ENCODE measurements at places on chromosomes 3 and 15. TPM values are rescaled to one million over a fixed set of nuclear protein-coding genes. Genes with fewer than 3 reads are reported as not detected.

DNA sequence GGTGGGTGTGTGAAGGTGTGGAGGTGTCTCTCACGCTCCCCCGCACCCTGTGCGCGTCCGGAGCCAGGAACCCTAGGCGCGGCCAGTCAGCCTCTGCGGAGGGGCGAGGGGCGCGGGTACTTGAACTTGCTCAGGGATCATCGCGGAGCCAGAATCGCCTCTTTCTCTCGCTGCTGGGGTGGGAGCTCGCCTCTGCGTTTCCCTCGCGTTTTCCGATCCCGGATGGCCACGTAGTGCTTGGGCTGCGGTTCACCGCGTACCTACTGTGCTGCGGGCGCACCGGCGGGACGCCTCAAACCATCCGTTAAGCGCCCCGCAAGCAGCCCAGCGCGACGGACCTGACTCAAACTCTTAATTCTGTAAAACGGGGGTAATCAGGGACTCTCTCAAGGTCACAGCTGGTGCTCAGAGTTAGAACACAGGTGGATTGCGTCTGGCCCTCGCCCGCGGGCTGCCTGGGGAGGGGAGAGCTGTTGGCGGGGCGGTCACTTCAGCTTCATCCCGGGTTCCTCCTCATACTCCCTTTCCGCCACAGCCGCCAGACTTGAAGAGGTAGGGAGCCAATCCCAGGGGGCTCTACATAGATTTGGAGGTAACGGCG lies 686 bp downstream of the MYRIP start:
- peak; percentile 13 for DNase-seq

GRCh38 chr3:108407886-108408285 lies 102.5 kb downstream of the MYH15 start:
- no peak for DNase-seq

- DNase-seq, result no peak
These were observed 2.4 kb upstream of the RASSF1 start for GRCh38 chr3:50342813-50343633.

GRCh38 chr15:87961851-87962420 lies 294.6 kb downstream of the NTRK3 start:
- DNase-seq, result no peak

GRCh38 chr15:44038755-44039191 lies 156.3 kb downstream of the FRMD5 start:
- no peak for DNase-seq

DNA sequence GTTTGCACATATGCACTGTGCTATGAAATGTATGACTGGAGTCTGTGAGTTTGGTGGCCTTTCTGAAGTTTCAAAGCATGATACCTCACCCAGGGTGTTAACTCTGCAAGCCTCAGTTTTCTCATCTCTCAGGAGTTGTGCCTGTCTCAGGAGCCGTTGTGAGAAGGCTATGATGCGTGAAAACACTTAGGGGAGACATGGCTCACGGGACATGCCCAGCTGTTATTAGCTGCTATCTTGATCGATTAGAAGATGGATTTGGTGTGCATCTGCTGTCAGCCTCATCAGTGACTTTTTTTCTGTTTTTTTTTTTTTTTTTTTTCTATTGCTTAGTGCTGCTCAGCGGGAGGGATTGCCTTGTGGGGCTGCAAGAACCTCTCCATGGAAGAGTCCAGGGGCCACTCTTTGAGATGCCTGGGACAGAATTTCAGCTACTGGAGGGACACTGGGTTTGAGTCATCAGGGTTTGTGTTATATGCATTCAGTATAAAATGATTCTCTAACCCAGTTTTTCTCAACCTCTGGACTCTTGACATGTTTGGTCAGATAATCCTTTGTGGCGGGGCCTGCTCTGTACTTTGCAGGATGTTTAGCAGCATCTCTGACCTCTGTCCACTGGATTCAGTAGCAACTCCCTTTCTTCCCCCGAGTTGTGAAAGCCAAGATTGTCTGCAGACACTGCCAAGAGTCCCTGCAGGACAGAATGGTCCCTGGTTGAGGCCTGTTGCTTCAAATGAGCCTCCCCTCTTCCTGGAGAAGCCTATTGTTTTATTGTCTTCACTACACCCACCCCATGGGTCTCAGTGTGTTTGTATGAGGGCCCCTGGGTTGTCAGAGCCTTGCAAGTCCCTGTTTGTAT lies 181.4 kb downstream of the CACNA2D3 start:
- no peak for DNase-seq

DNA sequence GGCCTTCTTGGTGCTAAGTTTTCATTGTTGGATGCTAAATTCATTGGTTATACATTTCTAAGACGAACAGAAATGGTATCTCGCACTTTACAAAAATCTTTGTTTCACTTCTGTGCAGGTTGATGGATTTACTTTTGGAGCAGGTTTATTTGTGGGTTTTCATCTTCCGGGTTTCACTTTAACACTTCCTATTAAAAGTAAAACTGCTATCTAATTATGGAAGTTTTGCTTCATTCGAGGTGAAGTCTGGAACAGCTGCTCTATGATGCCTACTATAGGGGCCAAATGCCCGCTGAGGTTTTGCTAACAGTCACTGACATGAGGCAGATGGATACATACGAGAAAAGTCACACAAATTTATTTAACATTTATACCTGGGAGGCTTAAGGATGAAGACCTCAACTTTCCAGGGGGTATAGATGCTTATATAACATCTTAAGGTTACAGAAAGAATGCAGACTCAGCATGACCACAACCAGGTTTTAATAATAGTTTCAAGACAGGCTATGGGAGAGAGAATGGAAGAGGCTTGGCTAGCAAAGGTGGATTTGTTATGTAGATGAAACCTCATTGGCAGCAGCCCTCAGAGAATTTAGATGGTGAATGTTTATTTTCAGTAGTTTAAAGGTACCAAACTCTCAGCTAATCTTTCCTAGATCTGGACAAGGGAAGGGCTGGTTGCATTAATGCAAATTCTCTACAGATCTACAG lies 54.2 kb downstream of the OSTN start:
- no peak for DNase-seq

- DNase-seq, result no peak
These were observed 132.9 kb downstream of the MAGI1 start for GRCh38 chr3:65905771-65906170.

DNA sequence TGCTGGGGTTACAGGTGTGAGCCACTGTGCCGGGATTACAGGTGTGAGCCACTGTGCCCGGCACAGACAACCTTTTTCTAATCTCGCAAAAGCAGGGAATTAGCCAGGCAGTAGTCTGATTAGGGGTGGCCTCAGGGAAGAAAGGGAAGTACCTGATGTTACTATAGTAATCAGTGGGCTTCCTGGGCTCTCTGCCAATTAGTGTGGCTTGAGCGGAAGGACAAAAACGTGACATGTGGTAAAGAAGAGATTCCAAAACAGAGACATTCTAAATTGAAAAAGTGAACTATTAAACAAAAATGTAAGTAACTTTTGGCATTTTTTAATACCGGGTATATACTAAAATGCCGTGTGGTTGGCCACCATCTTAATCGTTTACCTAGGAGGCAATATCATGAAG lies 48.1 kb downstream of the CFAP20DC start:
- DNase-seq, result no peak

GRCh38 chr15:88648357-88649214 lies 9.8 kb downstream of the ISG20 start:
- DNase-seq, result no peak

GRCh38 chr3:188749010-188749617 lies 422.7 kb upstream of the TPRG1 start:
- DNase-seq, result no peak

DNA sequence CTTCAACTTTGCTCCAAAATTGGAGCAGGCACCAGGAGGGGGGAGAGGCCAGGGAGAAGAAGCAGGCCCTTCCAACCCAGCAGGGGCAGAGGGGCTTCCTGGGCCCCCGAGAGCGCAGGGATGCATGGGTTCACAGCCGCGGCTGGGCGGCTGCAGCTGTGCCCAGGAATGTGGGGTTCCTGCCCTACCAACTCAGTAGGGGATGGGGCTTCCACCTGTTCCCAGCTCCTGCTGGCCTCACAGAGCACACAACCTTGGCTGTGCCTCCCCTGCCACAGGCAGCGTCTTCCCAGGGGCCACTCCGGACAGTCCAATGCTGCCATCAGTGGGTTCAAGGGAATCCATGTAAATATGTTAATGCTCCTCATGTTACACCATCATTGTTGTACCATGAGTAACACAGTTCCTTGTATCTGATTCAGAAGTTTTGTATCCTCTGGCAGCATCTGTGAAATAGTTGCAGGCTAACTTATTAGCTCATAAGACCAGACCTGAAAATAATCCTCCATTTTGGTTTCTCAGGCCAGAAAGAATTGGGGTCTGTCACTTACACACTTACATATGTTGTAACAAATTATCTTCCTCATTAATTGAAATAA lies 12.1 kb upstream of the SIAH2 start:
- no peak for DNase-seq

- no peak for DNase-seq
These were observed 334.9 kb downstream of the PTPRG start for GRCh38 chr3:61896251-61896650.

- no peak for DNase-seq
These were observed 71.7 kb downstream of the TTBK2 start for GRCh38 chr15:42848846-42849245.

- no peak for DNase-seq
These were observed 58.0 kb downstream of the CHD2 start for GRCh38 chr15:92958105-92958504.

DNA sequence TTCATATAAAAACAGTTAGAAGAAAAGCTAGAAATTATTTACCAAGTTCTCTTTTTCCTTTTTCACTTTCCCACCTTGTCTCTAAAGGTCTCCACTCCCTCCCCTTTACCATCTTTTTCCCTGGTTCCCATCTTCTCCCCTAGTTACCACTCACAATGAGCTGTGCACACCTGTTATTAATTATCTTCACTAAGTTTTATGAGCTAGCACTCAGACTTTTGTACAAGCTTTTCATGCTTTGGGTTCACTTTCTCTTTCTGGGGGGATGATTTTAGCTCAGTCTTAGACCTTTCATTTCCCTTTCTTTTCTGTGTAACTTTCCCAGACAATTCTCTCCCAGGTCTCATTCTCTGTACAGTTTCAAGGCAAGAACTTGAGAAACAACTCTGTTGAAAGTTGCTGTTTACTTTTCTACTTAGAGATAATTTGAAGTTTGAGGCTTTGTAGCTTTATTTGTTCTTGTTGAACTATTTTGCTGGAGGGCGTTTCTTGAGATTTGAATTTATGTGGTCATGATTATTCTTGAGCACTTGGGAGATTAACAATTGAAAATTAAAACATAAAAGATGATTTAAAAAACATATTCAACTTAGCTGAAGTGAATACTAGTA lies 24.0 kb upstream of the AADAC start:
- no peak for DNase-seq

GRCh38 chr15:44207643-44208042 lies 12.6 kb upstream of the FRMD5 start:
- DNase-seq, result no peak

DNA sequence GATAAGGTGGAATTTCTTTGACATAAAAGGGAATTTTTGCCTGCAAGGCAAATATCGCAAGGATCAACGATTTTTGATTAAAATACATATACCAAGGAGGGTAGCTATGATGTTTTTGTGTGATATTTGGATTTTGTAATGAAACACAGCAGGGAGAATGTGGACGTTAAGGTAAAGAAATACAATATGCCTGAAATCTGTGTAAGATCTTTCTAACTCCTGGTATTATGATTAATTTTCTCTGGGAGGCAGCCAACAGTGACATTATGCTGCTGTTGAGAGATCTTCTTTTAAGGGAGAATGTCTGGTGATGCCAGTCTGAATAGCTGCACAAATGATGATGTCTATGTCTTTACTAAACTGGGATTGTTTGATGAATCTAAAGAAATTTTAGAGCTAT lies 972.2 kb downstream of the SQOR start:
- no peak for DNase-seq

DNA sequence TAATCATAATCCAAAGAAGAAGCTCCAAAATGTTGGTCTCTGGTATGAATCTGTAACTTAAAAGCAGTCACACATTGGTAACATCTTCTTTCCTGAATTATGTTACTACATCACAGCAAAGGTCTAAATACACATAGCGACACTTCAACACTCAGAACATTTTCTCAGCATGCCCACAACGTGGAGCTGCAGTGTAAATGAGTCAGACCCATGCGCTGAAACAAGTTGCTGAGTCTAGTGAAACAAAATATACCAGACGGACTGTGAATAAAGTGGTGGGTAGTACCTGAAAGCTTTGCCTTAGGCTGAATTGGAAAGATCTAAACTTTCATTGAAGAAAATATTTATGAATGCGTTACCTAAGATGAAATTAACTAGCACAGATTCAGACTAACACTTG lies 33.2 kb upstream of the GOLGA8B start:
- DNase-seq, result no peak

GRCh38 chr3:65288776-65289175 lies 601.0 kb upstream of the ADAMTS9 start:
- no peak for DNase-seq

GRCh38 chr3:14823910-14824629 lies 5.3 kb downstream of the FGD5 start:
- DNase-seq, result no peak

GRCh38 chr3:128936341-128936740 lies 56.9 kb downstream of the ACAD9 start:
- DNase-seq, result no peak

DNA sequence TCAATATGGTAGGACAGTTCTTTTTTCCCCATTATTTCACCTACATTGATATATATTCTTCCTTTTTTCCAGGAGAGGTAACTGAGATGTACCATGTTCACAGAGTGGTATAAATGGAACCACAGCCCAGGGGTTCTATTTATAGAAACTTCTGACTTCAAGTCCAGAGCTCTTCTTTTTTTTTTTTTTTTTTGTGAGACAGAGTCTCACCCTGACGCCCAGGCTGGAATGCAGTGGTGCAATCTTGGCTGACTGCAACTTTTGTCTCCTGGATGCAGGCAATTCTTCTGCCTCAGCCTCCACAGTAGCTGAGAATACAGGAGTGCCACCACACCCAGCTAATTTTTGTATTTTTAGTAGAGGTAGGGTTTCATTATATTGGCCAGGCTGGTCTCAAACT lies 267.1 kb upstream of the TPRG1 start:
- no peak for DNase-seq

DNA sequence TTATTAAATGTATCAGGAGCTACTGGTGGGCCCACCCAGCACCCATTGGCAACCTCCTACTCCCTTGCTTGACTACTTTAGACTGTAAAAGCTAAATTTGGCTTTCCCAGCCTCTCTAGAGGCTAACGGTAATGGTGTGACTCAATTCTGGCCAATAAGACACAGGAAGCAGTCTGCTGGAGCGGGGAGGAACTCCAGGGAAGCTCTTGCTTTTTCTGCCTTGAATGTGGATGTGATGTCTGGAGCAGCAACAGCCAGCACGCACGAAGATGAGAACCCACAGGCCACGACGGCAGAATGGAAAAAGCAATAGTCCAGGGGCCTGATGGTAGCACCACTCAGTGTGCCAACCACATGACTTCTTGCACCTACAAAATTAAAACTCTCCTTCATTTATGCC lies 39.9 kb downstream of the RAB6B start:
- no peak for DNase-seq

- DNase-seq, result no peak
These were observed 18.3 kb downstream of the LRRC49 start for GRCh38 chr15:70910958-70911357.

Gene DAZL
- 0.16 TPM for polyA plus RNA-seq

Gene AMT
- 12.1 TPM for polyA plus RNA-seq

Gene OPA1
- polyA plus RNA-seq, result 14.4 TPM

Gene FGF7
- polyA plus RNA-seq, result 45.3 TPM

Gene FBXO40
- polyA plus RNA-seq, result 0.11 TPM

Gene SAMMSON
- 0.38 TPM for polyA plus RNA-seq

Gene COL8A1
- polyA plus RNA-seq, result 8.0 TPM

Gene CLDN1
- 21.5 TPM for polyA plus RNA-seq

Gene GOLGA8T
- polyA plus RNA-seq, result not detected

Gene CPN2
- polyA plus RNA-seq, result 1.6 TPM

Gene APBA2
- 1.9 TPM for polyA plus RNA-seq

Gene ARRDC4
- 16.9 TPM for polyA plus RNA-seq

Gene GABPB1
- 11.6 TPM for polyA plus RNA-seq
